SHP77 (cell line): ENCODE measurements at places on chromosomes 1 and 21.

DNA sequence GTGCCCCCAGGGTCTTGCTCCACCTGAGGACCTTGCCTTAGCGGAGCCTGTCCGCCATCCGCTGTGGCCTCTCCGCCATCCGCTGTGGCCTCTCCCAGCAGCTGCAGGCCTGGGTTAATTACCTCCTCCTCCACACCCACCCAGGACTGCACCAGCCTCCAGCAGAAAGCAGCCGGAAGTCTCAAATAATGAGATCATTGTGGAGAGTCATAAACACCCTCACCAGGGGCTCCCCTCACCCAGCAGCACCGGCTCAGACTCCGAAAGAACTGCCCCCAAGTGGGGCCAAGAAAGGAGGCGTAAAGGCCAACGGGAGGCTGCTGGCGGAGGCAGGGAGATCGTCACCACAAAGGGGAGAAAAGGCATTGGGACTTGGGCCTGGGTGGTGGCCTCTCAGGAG lies 10.7 kb upstream of the GPR153 start:
- no peak for DNase-seq

- DNase-seq, result peak; percentile 47
These were observed at the start of gene PFKL for GRCh38 chr21:44299458-44300261. Gene PFKL, plus strand, starts transcription at chr21:44300053. Its CDS starts 53 bp downstream, at chr21:44300106.

- DNase-seq, result no peak
These were observed 61.6 kb downstream of the SELENOF start for GRCh38 chr1:86852289-86852688.

GRCh38 chr1:108816049-108816893 lies 40.6 kb downstream of the AKNAD1 start:
- peak; percentile 75 for DNase-seq

DNA sequence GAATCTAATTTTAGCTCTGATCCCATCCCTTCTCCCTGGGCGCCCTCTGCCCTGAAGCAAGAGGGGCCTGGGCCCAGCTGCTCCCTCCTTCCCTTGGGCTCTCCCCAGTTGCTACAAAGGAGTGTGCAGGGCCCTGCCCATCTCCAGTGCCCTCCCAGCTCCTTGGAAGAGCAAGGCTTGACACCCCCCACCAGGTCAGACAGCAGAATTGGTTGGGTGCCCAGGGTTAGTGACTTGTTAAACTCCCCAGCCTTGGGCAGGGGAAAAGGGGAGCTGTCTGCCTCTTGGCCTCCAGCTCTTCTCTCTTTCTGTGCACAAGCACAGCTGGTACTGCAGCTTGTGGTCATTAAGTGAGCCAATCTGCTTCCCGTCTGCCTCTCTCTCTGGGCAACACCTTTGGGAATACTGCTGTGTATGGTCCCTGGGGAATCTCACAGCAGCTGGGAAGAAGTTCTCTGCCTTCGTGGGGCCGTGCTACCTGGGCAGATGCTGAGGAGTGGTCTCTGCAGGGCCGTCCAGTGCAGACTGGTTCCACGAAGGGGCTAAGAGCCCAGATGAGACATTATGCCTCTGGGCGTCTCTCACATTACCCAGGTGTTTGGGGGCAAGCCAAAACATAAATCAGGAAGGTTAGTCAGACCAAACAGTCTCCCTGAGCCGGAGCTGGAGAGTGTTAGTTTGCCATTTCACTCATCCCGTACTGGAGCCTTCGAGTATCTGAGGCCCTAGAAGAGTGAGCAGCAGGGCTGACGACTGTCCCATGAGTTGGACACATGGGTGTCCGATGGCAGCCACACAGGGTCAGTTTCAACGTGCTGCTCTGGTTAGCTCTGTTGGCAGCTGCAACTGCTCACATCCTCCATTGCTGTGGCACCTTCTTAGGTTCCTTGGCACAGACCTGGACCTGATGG lies 37.3 kb downstream of the TMEM53 start:
- DNase-seq, result peak; percentile 15

DNA sequence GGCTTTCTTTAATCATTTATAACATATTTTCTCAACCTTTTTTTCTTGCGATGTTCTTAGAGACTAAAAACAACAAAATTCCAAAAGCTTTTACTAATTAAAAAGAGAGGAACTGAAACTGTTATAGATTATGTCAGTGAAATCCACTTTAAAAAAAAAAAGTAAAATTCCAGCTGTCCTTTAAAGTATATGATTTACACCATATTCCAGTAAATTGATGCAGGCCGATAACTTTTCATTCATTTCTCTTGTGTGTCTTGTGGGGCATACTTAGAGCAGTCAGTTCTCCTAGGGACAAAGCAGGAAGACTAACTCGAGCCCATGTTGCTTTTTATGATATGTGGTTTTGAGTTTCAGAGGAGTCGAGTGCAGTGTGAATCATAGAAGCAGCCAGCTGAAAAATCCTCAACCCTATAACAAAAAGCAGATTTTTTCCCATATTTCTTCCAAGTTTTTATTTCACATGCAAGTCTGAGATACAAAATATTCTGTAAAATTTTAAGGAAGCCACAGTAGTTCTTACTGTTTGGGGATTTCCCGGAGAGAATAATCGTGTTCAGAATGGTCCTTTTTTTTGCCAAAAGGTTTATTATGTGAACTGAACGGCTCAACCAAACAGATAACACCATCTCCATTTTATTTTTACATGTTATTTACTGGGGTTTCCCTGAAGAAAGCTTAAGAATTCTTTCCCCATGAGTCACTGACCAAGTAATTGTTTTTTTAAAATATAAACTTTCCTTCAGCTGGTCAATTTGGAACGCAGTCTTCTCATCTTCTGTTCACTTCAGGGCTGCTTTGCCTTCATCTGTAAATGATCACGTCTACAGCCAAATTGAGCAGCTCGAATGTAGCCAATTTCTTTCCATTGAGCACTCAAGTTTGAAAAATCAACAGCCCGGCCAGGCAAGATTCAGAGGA lies 77.0 kb upstream of the C1orf105 start:
- DNase-seq, result no peak

GRCh38 chr1:31693231-31693630 lies 10.6 kb downstream of the COL16A1 start:
- no peak for DNase-seq
